ENCODE measurements at places on chromosomes 5 and 9.
A peak's percentile ranks its signal among the peaks of the same experiment; 100 is the strongest.

DNA sequence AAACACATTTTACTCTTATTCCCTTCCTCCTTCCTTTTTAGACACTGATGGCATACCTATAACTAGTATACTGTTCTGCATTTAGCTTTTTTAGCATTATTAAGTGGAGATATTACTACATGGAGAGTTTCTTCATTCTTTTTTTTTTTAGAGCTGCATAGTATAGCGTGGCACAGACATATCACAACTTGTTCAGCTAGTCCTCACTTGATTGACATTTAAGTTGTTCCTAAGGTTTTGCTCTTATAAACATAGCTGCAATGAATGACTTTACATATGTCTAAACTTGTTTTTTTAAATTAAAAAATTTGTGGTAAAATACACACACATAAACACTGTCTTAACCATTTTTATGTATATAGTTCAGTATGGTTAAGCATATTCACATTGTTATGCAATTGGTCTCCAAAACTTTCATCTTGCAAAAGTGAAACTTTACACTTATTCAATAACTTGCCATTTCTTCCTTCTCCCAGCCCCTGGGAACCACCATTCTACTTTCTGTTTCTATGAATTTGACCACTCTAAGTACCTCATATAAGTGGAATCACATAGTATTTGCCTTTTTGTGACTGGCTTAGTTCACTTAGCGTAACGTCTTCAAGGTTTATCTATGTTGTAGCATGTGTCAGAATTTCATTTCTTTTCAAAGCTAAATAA is 48.7 kb downstream of the ANKDD1B start:
- DNase-seq = no peak

DNA sequence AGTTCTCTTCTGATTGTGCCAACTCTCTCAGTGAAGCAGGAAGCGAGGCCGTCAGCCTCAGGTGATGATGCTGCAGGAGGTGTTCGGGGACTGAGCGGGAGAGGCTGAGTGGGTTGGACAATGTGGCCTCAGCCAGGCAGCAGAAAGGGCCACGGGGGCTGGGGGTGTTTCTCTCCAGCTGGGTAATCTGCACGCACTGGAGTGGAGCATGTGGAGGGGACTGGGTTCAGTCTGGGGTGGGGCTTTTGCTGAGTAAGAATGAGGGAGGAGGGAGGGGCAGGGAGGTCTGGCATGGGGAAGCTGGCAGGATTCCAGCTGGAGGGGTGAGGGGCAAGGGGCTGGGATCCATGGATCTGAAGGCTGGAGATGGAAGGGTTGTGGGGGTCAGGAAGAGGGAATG is 60.8 kb upstream of the PHYKPL start:
- no peak for DNase-seq

- DNase-seq = peak; percentile 61
Measured at GRCh38 chr5:17218353-17219005, 1.0 kb downstream of the BASP1 start.

DNA sequence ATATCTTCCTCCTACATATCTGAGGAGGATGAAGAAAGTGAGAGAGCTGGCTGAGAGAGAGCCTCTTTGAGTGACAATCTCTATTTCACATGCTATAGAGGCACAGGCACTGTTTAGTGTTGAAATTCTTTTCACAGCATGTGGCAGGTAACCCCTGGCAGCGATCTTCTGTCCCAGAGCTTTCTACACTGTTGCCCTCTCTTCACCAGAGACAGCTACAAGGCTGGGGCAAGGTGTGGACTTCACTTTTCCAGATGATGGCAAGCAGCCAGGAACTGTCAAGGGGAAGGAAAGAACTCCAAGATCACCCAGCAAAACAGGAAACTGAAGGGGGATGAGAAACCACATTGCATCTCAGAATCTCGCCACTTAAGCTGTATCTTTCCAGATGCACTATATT is 205.2 kb downstream of the CAAP1 start:
- no peak for DNase-seq

GRCh38 chr9:83511051-83511450 is 27.1 kb downstream of the FRMD3 start:
- DNase-seq = peak; percentile 8

DNA sequence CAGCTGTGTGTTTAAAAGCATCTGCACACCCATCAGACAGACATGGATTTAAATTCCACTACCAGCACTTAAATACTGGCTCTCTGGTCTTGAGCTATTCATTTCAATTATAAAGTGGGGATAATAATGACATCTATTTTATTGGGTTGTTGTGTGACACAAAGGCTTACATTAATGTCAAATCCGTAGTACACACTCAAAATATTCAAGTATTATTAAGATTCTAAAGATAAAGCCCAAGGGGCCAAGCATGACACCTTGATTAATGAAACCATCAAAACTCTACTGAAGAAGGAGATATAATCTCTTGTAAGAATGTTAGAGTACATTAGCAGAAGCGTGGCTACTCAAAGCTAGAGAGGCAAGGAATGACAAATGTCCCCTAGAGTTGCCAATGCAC is 743.0 kb downstream of the KCTD16 start:
- no peak for DNase-seq

DNA sequence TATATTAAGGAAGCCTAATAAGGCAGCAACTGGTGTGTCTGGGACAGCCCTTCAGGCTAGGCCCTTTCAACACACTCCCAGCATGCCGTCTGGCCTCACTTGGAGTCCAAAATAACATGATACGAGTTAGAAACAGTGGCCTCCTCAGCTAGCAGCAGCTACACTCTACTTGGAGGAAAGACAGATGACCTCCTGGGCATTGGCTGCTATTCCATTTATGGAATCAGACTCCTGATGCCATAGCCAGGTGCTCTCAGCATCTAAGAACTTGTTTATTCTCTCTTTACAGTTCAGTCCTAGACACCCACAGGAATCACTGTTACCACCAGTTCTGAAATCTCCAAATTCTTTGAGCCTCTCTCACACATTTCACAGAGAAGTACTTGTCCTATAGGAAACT is 31.8 kb downstream of the RUSC2 start:
- peak; percentile 63 for DNase-seq

DNA sequence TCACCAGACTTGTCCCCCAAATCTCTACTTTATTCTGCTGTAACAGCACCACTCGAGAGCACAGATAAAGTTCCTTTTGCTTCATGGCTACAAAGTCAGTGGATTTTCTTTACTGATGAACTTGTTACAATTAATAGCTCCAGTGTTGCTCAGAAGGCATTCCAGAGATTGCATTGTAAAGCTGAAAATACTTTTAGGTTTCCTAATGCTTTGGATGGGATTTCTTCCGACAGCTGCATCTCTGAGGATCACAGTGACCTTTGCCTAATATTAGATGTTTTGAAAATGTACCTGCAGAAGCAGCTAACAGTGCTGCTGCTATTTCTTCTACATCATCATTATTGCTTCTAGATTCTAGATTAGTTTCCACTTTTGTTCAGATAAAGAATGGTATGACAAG is 58.8 kb upstream of the TMEM171 start:
- DNase-seq = no peak

- DNase-seq = peak; percentile 58
Measured at GRCh38 chr9:110591526-110591925, 12.0 kb upstream of the SVEP1 start.

DNA sequence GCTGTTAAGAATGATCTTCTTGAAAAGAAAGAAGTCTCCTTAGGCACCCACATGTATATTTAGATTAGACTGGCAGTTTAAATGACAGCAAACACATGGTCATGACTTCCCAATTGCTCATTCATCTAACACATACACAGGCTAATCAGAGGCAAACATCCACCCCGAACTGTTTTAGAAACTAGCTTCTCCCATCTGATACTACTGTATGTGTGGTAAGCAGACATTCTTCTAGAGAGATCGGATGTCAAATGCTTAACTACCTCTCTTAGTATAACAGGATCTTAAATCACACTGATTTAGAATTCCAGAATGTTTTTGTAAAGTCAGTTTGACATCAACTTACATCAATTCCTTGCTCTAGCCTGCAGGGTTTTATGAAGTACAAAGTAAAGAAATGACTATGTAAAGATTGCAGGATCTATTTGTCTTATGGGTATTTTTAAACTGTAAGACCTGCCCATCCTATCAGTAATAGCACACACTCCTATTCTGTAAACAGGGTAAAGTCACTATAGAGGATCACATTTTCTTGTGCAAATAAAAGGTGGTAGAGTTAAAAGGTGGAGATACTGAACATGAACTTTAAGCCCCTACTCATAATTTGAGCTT is 239.7 kb downstream of the MLLT3 start:
- DNase-seq = peak; percentile 71

GRCh38 chr5:10695055-10695649 is 65.9 kb downstream of the DAP start:
- peak; percentile 80 for DNase-seq

GRCh38 chr9:86902991-86903733 is 44.1 kb downstream of the GAS1 start:
- DNase-seq = peak; percentile 11

DNA sequence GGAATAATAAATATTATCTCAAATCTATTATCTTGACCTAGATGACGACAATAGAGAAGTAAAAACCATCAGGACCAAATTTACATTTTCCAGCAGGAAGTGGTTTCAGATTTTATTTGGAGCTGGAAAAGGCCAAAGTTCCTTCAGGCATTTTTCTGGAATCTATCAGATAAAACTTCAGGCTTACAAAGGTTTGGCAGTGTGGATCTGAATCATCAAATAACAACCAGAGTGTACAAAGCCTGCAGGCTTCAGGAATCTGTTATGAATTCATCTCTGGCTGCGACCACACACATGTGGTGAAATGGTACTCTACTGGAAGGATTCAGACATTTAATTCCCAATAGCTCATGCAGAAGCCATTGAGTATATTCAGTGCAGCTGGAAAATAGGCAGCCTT is 726.4 kb upstream of the GRAMD2B start:
- DNase-seq = peak; percentile 90

DNA sequence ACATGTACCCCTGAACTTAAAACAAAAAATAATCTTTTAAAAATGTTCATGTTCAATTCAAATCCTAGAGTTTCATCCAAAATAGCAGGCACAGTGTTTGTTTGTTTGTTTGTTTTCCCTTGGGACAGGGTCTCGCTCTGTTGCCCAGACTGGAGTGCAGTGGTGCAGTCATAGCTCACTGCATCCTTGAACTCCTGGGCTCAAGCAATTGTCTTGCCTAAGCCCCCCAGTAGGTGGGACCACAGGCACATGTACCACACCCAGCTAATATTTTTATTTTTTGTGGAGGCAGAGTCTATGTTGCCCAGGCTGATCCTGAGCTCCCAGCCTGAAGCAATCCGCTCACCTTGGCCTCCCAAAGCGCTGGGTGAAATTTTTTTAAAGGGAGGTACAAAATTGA is 5.0 kb upstream of the POLR1E start:
- DNase-seq = no peak

- DNase-seq = no peak
Measured at GRCh38 chr9:25571491-25571890, 106.8 kb downstream of the TUSC1 start.

- no peak for DNase-seq
Measured at GRCh38 chr5:166561759-166562158, 1729.7 kb upstream of the WWC1 start.

DNA sequence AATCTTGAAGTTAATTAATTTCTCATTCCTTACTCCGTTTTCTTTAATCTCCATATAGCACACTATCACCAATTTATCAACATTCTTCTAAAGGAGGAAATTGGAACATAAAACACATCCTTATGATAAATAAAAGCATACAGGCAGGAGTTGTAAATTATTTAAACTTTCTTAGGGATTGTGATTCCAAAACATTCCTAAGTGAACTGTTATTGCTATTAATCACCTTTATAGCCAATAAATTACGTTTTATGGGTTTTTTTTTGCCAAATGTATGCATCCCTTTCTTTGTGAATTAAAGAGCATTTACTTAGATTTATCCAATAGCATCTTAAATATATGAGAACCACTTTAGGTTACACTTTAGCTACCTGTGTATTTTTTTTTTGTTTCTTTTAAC is 55.3 kb downstream of the FBXO4 start:
- DNase-seq = no peak

- no peak for DNase-seq
Measured at GRCh38 chr5:152379331-152379730, 25.7 kb downstream of the NMUR2 start.

DNA sequence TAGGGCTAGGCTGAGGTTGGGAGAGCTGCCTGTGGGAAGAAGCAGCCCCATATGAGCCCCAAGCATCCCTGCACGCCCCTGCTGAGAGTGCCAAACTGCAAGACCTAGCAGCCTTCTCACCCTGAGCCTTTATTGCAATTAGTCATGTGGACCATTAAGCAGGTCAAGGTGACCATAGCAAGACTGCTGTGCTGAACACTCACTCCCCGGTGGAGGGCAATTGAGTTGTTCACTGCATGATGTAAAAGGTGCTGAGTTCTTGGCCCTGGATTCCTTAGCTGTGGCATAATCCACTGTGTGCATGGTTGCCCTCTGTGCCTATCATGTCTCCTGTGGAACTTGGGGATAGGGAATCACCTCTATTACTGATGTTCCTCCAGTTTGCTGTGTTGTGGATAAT is 131.1 kb downstream of the FOXD1 start:
- no peak for DNase-seq

- no peak for DNase-seq
Measured at GRCh38 chr9:35854091-35854762, 16.0 kb downstream of the OR13J1 start.

- DNase-seq = no peak
Measured at GRCh38 chr5:141701360-141702119, 19.5 kb upstream of the ARAP3 start.

GRCh38 chr5:134975843-134976242 is 8.1 kb downstream of the CATSPER3 start:
- no peak for DNase-seq

GRCh38 chr5:124981901-124982300 is 235.5 kb upstream of the ZNF608 start:
- DNase-seq = no peak

- DNase-seq = no peak
Measured at GRCh38 chr5:165175041-165175440, 1669.6 kb downstream of the MAT2B start.

DNA sequence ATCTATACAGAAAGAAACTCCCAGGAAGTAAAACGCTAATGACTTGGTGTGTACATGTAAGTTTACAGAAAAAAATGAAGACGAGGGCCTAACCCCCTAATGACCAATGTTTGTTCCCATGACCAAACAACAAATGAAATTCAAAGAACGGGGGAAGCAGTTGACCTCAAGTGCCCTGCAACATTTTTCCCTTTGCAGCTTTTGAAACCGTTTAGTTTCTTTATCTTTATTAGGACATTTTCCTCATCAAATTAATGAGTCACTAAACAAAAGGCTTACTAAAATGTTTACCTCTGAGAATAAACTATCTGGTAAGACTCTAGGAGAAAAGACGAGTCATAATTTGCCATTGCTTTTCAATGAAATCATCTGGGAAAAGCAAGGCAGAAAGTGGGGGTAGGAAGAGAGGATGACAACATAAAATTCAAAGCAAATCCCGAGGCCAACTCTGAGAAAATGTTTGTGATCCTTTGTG is 57.4 kb downstream of the LHFPL2 start:
- peak; percentile 99 for DNase-seq
